ENCODE measurements at places on chromosomes 4 and X. TPM values are rescaled to one million over a fixed set of nuclear protein-coding genes. Genes with fewer than 3 reads are reported as not detected.

The LRCH2 gene
- total RNA-seq = 4.3 TPM

DNA sequence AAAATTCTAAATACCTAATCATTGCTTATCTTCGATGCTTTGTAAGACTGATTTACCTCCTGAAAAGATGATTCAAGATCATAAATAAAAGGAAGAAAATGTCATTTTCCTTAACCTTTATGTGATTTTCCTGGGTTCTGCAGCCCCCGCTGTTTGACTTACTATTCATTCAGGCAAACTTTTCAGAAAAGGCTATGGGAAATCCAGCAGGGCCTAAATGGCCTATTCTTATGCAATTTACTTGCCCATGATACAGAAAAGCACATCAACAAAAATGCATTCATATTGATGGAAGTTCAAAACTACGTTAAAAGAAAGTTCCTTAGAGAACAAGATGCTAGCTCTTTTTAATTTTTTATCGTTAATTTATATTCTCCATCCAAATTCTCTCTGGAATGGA is 51.2 kb downstream of the TMEM144 start:
- H3K4me1 ChIP-seq = no peaks in the 10 kb centered on the region
- H3K4me3 ChIP-seq = no peak overlapping the region
- H3K36me3 ChIP-seq = no peaks in the 10 kb centered on the region
- no peaks in the 10 kb centered on the region for H3K27me3 ChIP-seq
- H3K27ac ChIP-seq = no peak overlapping the region

DNA sequence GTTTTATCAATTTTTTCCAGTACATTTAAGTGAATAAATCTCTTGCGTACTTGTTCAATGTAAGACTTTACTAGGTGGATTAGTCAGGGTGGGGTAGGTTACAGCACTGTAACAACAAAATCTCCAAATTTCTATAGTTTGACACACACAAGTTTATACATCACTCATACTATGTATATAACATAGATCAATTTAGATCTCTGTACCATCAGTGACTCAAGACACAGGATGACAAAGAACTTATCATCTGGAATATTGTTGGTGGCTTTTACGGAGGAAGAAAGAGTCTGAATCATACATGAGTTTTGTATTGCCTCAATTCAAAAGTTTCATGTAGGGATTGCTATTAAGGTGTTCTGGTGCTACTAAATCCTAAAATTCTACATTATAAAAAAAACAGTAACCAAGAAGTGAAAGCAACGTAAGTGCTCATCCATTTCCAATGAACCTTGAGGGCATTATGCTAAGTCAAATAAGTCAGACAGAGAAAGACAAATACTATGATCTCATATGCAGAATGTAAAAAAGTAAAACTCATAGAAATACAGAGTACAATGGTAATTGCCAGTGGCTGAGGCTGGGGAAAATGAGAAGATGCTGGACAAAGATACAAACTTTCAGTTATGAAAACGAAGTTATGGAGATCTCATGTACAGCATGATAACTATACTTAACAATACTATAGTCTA is 98.0 kb upstream of the DKK2 start:
- no peak overlapping the region for H3K27ac ChIP-seq
- no peaks in the 10 kb centered on the region for H3K4me1 ChIP-seq
- no peaks in the 10 kb centered on the region for H3K36me3 ChIP-seq
- H3K4me3 ChIP-seq = no peak overlapping the region

DNA sequence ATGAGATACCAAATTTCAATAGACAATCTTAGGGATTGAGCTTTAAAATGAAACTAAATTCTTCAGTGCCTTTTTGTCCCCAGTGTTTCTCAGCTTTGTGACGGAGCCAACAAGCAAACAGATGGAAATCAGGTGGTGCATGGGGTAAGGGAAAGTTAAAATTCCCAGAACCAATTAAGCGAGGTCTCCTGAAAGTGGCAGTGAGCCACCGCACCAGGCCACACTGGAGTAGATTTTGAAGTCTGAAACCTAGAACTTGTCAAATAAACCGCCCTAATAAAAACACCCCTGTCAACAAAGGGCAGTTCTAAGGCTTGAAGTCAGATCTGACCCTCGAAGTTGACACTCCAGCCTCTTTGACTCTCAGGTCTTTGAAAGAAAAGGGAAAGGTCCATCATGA is 40.6 kb upstream of the DYNLT3 start:
- H3K36me3 ChIP-seq = no peaks in the 10 kb centered on the region
- H3K4me3 ChIP-seq = no peak overlapping the region
- H3K27ac ChIP-seq = no peak overlapping the region
- DNase-seq = no peak

DNA sequence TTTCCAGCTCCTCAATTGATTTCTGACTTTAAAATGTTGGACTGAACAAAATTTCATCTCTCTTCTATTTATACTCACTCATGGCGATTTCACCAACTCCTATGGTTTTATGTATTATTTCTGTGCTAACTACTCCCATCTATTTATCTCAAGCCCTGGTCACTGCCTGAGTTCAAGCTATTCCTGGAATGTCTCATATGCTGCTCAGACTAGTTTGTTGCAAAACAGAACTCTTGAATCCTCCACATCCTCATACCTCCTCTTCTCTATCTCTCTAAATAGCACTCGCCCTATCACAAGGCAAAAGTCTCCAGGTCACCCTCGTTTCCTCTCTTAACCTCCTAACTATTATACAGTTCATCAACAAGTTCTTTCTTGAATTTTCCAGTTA is 19.0 kb upstream of the DDX60 start:
- H3K4me1 ChIP-seq = no peaks in the 10 kb centered on the region
- H3K27me3 ChIP-seq = no peaks in the 10 kb centered on the region
- H3K36me3 ChIP-seq = no peaks in the 10 kb centered on the region

- H3K4me3 ChIP-seq = no peak overlapping the region
- no peaks in the 10 kb centered on the region for H3K4me1 ChIP-seq
- H3K27me3 ChIP-seq = no peaks in the 10 kb centered on the region
- no peaks in the 10 kb centered on the region for H3K36me3 ChIP-seq
- no peak for DNase-seq
Measured at GRCh38 chr4:63607169-63607872, 801.9 kb downstream of the TECRL start.

DNA sequence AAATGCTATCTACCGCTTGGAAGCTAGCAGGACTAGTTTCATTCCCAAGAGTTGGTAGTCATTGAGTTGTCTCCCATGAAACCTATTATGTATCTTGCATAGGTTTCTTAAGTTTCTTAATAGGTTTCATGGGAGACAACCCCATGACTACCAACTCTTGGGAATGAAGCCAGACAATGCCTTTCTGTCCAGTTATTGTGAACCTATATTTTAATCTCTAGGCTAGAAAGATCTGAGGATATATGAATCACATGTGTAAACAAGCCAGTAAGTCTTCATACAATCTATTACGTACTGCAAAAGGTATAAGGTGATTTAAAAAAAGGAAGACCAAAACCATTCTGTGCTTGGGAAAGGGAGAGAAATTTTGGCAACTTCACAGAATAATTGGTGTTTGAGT is 162.6 kb downstream of the INPP4B start:
- no peaks in the 10 kb centered on the region for H3K4me1 ChIP-seq
- H3K27me3 ChIP-seq = no peaks in the 10 kb centered on the region
- no peak overlapping the region for H3K27ac ChIP-seq
- DNase-seq = no peak
- H3K4me3 ChIP-seq = no peak overlapping the region

The FAAH2 gene
- 6.1 TPM for total RNA-seq

The ADH7 gene
- 0.47 TPM for total RNA-seq
